ENCODE measurements at places on chromosomes 13 and 19. TPM values are rescaled to one million over a fixed set of nuclear protein-coding genes. Genes with fewer than 3 reads are reported as not detected.

Gene CIC
- 95.0 TPM for total RNA-seq

Gene PPP1R37
- total RNA-seq: 17.3 TPM

Gene APOC1
- total RNA-seq: not detected

Gene TICAM1
- total RNA-seq: 20.5 TPM

Gene ZNF709
- 3.6 TPM for total RNA-seq

Gene FFAR1
- total RNA-seq: 0.67 TPM

GRCh38 chr13:27005976-27006518, 165.6 kb downstream of the USP12 start:
- no peak for DNase-seq

DNA sequence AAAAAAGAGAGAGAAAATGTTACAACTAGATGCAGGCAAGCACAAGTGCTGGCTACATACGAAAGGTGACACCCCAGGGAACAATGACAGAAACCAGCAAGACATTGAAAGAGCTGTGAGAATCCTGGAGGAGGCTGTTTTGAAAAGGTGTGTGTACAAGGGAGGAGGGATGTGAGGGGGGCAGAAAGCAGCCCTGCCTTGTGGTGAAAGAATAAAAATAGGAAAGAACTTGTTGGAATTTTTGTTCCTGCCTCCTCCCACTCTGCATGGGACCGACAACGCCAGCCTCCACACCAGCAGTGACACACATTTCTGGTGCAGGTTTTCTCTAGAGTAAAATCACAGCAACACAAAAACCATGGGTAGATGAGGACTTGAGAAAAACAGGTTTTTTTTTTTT, 1258.6 kb downstream of the PCDH9 start:
- no peak for DNase-seq

DNA sequence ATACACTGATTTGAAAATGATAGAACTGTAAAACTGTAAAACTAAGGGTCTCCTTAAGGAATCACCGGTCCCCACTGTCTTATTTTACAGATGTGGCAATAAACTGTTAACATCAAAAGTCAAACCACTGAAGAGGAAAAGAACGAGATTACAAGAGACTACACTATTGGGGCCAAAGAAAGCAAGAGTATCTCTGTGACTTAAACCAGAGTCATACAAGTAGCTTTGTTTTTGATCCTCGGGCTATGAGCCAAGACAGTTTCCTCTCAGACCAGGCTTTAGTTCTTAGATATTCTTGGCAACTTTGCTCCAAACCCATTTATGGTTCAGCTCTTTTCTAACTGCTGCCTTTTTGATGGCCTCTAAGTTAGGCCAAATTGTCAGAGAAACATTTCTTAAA, 113.8 kb downstream of the TBC1D4 start:
- DNase-seq: no peak

- no peak for DNase-seq
Observed at GRCh38 chr19:37933937-37934358, 26.9 kb downstream of the SIPA1L3 start.

DNA sequence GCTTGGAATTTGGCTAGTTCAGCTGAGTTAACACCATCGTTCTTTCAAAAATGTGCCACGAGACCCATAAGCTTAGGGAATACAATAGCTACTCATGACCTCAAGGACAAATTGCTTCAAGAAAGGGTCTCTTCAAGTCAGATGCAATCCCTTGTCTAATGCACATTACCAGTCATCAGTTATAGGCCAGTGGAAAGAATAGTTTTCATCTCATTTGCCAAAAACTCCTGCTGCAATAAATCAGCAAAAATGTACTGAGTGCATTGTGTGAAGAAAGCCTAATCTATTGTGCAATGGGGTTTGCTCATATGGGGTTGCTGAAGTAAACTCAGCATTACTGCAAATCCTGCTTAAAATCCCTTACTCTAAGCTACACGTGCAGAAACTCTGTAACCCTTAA, 208.3 kb upstream of the NBEA start:
- DNase-seq: no peak

- DNase-seq: no peak
Observed at GRCh38 chr19:12047868-12048267, 4.9 kb downstream of the ZNF878 start.

- no peak for DNase-seq
Observed at GRCh38 chr19:5890099-5890498, 13.5 kb downstream of the NDUFA11 start.

- DNase-seq: no peak
Observed at GRCh38 chr13:23212671-23213070, 31.9 kb downstream of the SGCG start.

GRCh38 chr19:6996810-6997209, 24.4 kb downstream of the MBD3L2B start:
- no peak for DNase-seq
